SK-MEL-5 (cell line): ENCODE measurements at places on chromosomes 13 and 19.

- no peak for DNase-seq
Measured at GRCh38 chr19:12647047-12647446, 19.5 kb downstream of the MAN2B1 start.

GRCh38 chr13:112903606-112904195 is 65.3 kb upstream of the MCF2L start:
- DNase-seq: no peak

GRCh38 chr19:54518844-54519243 is 16.2 kb downstream of the LAIR2 start:
- no peak for DNase-seq

DNA sequence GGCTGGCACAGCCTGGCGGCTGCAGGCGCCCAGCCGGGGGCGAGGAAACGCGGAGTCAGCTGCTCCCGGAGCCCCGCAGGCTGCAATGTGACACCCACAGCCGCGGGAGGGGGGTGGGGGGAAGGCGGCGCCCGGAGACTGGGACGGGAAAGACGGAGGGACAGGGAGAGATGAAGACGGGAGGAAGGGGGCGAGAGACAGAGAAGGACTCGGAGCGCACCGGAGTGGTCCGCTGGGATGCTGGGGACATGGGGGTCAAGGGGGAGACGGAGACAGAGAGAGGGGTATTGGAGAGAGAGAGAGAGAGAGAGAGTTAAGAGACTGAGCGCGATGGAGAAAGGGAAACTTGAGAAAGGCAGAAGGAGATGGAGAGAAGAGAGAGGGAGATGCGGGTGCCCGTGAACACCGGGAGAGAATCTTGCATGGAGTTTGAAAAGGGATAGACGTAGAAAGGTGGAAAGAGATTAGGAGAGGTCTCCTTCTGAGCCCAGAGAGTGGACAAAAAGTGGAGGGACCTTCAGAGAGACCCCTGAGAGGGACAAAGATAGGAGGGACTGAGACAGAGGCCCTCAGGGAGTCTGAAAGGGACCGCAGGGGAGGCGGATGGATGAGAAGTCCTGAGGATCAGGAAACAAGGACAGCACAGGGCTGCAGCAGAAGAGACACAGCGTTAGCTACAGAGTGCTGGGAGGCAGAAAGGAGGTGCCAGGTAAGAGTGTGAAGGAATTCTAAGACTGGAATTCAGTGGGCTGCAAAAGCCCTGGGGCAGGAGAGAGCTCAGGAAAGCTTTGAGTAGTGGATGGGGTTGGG is 1.0 kb downstream of the SCN1B start:
- no peak for DNase-seq

DNA sequence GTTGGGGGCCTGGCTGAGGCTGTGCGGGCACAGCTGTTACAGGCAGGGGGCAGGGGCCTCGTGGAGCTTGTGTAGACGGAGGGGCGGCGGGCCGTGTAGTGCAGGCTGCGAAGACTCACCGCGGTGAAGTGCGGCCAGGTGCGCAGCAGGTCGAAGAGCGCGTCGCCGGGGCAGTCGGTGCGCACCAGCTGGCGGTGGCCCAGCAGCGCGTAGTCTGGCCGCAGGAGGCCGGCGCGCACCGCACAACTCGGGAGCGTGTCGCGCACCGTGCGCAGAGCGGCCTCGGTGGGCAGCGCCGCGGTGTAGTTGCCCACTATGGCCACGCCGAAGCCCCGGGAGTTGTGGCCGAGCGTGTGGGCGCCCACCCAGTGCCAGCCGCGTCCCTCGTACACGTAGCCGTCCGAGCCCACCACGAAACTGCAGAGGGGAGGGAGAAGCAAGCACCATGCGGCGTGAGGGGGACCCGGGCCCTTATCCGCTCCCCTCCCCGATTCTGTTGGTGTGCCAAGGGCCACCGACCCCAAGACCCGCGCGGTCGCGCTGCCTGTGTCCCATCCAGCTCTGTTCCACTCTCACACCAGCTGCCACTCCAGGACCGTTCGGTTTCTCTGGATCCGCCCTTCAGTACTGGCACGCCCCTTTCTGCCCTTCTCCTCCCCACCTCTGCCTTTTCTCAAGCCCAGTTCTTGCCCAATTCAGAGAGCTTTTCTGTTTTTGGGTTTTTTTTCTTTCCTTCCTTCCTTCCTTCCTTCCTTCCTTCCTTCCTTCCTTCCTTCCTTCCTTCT is 5.4 kb upstream of the RASAL3 start:
- no peak for DNase-seq

DNA sequence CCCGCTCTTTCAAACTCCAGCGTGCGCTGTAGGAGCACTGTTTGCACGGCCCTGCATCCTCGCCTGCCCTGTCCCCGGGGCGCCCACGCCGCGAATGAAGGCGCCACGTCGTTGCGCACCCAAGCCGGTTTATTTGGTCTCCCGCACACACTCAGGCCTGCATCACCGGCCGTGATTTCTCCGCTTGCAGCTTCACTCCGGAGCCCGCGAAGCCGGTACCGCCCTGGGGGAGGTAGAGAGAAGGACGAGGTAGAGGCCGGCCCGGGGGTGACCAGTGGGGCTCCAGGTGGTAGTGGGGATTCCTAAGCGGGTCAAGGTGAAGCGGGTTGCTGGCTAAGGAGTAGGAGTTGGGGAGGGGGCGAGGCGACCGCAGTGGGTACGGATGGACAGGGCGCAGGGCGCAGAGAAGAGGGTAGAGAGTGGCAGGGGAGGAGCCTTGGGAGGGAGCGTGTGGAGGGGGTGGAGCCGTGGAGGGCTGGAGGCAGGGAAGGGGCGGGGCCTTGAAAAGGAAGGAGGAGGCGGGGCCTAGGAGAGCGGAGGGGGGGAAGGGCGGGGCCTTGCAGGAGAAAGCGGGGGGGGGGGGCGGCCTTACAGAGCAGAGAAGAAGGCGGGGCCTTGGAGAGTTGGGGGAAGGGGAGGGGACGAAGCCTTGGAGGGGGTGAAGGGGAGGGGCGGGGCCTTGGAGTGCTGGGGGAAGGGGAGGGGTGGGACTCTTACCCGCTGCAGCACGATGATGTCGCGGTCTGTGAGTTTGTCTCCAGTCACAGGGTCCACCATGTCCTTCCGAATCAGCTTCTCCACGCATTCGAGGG is 24.6 kb downstream of the NOSIP start:
- peak; percentile 39 for DNase-seq

DNA sequence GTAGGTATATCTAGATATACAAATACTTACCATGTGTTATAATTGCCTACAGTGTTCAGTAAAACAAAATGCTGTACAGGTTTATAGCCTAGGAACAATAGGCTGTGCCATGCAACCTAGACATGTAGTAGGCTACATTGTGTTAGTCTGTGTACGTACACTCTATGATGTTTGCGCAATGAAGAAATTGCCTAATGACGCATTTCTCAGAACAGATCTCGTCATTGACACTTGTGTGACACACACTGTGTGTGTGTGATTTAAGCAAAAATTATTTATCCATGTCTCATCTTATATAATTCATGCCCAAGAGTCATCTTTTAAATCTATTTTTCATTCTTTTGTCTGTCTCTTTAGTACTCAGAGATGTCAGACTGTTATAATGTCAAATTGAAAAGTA is 1888.8 kb upstream of the PCDH20 start:
- no peak for DNase-seq

DNA sequence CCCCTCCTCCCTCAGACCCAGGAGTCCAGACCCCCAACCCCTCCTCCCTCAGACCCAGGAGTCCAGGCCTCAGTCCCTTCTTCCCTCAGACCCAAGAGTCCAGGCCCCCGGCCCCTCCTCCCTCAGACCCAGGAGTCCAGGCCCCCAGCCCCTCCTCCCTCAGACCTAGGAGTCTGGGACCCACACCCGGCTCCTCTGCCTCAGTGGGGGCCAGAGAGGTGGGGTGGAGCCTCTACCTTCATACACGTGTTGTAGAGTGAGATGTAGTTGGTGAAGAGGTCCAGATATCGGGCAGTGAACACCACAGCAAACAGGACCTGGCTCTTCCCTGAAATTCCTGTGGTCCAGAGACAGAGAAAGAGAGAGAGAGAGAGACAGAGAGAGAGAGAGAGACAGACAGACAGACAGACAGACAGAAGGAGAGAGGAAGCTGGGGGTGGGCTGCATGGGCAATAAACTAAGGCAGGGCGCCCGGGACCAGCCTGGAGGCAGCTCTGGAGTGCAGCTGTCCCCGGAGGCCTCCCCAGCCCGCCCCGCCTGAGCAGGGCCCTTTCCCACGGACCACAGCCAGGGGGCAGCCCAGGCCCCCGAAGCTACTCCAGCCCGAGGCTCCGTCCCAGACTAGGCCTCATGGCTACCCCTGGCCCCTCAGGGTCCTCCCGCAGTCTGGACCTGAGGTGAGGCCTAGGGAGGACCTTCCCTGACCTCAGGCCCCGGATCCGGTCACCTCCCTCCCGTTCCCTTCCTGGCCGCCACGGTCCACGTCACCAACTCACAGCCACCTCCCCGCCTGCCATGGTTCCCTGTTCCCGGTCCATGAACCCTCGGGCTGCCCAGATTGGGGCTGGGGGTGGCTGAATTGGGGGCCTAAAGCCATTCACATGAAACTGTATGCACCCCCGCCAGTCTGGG is 907 bp downstream of the KDELR1 start:
- peak; percentile 57 for DNase-seq

DNA sequence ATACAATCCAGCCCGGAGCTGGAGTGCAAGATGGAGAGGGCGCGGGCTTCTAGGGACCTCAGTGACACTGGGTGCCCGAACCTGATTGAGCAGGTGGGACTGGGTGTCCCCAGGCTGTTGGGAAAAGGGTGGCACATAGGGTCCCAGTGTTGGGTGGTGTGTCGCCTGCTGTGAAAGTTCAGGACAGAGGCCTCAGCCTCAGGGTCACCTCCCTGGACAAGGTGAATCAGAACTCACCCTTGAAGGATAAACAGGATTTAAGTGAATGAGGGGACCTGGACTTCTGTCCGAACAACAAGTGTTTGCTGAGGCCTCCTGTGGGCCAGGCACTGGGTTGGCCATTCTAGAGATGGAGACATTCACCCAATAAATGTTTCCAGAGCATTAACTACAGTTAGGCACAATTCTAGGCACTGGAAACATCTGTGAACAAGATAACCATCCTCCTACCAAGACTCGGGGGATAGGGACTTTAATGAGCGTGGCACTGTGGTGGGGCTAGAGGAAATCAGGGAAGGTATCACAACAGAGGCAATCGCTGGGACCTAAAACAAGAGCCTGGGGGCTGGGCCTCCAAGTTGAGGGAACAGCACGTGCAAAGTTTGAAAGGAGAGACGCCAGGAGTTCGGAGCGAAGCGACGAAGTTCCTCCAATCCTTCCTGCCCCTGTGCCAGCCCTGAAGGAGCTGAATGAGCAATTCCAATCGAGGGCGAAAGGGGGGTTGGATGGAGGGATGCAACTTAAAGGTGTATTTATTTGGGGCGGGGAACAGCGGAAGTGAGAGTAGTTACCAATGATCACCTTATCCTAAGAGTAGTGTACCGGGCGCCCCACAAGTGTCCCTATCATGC is 921 bp upstream of the POLD1 start:
- no peak for DNase-seq

DNA sequence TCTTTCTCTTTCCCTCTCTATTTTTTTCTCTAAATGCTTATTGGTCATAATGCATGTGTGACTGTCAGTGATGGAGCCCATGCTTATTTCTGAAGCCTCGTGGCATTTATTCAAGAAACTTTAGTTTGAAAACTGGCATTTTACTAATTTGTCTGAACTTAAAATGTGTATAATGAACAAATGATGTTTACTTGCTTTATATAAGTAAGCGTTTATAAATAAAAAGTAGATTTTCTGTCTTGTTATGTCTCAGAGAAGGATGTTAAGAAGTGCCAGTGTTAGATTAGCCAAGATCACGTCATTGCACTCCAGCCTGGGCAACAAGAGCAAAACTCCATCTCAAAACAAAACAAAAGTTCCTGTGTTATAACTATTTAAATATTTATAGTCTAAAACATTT is 1568.1 kb downstream of the EFNB2 start:
- DNase-seq: no peak

DNA sequence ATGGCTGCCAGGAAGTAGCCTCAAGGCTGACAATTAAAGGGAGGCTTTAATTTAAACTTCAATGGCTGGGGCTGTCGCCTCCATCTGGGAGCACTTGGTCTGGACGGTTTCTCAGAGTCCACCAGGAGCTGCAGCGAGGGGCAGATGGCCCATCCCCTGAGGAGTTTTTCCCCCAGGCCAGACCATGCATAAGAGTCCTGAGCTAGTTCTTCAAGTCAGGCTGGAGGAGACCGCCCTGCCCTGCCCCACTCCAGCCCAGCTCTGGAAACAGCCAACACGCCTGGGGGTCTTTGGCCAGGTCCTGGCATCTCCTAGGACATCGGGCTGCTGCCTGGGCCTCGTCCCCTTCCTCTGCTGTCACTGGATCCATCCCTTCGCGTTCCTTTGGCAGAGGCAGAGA is 5.3 kb upstream of the ACTN4 start:
- no peak for DNase-seq

- DNase-seq: no peak
Measured at GRCh38 chr19:44752123-44752815, 3.8 kb downstream of the BCL3 start.

GRCh38 chr19:38233740-38234251 is 9.8 kb upstream of the DPF1 start:
- DNase-seq: peak; percentile 80

DNA sequence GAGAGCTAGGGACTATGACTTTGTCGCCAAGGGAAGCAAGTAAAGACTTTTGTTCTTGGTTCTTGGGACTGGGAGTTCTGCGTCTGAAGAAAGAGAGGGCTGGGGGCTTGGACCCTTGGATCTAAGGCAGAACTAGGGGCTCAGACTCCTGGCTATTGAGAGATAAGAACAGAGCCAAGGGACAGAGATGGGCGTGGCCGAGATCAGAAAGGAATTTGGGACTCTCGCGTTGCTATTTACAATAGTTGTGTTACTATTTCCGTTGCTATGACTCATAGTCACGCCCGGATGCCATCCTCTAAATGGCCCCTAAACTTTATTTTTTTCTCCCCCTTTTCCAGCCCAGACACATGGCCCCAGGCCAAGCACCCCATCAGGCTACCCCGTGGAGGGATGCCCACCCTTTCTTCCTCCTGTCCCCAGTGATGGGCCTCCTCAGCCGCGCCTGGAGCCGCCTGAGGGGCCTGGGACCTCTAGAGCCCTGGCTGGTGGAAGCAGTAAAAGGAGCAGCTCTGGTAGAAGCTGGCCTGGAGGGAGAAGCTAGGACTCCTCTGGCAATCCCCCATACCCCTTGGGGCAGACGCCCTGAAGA is 759 bp downstream of the PPP1R15A start:
- DNase-seq: peak; percentile 91

- DNase-seq: no peak
Measured at GRCh38 chr19:35126624-35126959, 8.3 kb downstream of the LGI4 start.

DNA sequence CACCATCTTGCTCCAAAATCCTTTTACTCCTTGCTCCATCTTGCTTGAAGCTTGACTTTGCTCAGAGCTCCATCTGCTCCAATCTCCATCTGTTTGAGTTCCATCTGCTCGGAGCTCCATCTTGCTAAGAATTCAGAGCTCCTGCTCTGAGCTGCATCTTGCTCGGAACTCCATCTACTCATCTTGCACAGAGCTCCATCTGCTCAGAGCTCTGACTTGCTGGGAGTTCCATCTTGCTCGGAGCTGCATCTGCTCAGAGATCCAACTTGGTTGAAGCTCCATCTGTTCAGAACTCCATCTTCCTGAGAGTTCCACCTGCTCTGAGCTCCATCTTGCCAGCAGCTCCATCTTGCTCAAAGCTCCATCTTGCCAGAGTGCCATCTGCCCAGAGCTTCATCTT is 80.6 kb upstream of the ZNF98 start:
- DNase-seq: no peak
